Sigmoid colon (tissue), 7 donors: ENCODE measurements at places on chromosomes 11 and 22.
A peak's percentile ranks its signal among the peaks of the same experiment; 100 is the strongest.

- no peak for DNase-seq
Measured at GRCh38 chr11:17985517-17985916, 27.3 kb downstream of the SERGEF start.

DNA sequence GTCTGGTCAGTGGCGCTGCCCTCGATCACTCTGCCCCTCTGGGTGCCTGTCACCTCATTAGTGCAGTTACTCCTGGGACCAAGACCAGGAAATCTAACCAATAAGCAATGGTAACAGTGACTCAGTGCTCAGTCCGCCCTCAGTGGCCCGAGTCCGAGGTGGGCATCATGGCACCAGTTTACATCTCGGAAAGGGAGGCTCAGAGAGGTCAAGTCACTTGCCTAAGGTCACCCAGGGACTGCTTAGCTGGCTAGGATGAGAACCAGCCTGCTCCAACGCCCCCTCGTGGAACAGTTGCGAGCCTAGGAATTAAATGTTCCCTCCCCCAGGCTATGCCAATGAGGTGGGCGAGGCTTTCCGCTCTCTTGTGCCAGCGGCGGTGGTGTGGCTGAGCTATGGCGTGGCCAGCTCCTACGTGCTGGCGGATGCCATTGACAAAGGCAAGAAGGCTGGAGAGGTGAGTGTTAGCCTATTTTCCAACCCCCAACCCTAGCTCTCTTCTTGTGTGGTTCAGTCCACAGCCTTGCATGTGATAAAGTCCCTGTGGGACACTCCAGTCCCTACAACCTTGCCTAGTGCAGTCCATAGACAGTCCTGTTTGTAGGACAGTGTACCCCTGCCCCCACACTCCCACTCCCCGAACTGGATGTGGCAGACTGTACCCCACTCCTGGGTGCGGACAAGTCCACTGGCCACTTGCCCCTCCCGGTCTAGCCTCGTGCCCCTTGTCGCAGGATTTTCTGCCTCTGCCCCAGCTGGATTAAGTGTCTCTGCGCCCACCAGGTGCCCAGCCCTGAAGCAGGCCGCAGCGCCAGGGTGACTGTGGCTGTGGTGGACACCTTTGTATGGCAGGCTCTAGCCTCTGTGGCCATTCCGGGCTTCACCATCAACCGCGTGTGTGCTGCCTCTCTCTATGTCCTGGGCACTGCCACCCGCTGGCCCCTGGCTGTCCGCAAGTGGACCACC lies 1.1 kb downstream of the MTFP1 start:
- DNase-seq, result peak; percentile 84

DNA sequence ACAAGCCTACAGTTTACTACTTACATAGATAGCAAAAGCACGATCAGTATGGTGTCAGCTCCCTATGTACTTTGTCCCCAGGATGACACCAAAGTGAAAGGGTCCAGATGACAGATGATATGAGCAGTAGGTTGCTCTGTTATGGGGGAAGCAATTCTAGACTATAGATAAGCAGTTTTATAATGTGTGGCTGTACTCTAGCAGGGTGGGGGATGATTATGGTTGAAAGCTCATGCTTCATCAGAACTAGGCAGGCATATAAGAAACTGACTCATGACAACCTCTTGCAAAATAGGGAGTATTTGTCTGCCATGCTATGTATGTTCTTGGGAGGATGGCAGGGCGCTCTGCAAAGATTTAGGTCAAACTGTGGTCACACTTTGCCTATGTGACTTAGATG lies 158.2 kb upstream of the ZBED5 start:
- no peak for DNase-seq

DNA sequence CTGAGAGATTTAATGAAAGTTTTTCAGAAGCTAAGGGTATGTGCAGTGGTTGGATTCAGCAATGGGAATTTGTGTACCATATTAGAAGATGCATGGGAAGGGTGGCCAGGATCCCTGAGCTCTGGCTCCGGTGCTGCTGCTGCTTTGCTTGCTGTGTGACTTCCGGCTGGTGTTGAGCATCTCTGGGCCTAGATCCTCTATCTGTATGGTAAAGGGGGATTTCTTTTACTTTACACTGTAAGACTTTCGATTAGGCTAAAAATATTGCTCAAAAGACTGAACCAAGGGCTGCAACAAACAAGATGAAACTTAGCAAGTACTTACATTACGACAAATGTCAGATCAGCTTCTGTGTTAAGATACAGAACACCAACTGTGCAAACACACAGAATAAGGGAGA lies 39.1 kb downstream of the XRRA1 start:
- DNase-seq, result no peak

DNA sequence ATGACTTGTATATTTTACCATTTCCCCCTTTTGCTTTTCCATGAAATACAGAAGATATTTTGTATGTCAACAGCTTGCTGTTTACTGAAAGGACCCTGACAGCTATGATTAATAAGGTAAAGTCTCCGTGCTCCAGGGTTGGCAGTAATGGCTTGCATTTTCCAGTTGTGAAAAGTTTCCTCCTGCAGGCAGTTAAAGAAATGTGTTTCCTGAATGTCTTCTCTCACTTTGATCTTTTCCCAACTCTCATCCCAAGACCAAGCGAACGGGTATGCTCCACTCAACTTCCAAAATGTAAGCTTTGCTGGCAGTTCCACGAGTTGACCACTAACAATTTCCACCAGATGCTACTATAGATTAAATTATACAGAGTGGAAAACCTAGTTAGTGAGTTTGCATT lies 8.9 kb downstream of the FIBIN start:
- no peak for DNase-seq

DNA sequence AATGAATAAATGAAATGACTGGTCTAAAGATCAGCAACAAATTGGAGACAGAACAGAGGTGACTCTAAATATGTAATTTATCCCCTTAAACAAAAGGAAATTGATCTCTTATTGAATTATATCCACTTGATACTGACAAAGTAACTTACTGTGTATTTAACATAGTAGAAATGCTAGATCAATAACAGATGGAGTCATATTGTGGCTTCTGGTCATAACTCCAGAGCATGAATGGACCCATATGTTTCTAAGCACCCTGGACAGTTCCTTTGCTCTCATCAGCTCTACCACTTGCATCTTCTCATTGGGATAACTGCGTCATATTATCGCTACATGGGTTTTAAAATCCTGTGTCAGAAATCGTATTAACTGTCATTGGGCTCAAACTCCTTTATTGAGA lies 222.3 kb downstream of the ETS1 start:
- no peak for DNase-seq
